Tongue (tissue), 3 donors: ENCODE measurements at places on chromosomes 12 and 14. TPM values are rescaled to one million over a fixed set of nuclear protein-coding genes. Genes with fewer than 3 reads are reported as not detected.

The CLEC14A gene
- 42.2 TPM for total RNA-seq

The NGB gene
- not detected for total RNA-seq

The ITGB7 gene
- total RNA-seq, result 1.2 TPM

The WNT5B gene
- total RNA-seq, result 16.1 TPM

GRCh38 chr12:113462117-113462774 is 9.4 kb downstream of the LHX5 start:
- peak; percentile 86 for DNase-seq

GRCh38 chr12:64687816-64688215 is 71.4 kb downstream of the GNS start:
- DNase-seq, result no peak

DNA sequence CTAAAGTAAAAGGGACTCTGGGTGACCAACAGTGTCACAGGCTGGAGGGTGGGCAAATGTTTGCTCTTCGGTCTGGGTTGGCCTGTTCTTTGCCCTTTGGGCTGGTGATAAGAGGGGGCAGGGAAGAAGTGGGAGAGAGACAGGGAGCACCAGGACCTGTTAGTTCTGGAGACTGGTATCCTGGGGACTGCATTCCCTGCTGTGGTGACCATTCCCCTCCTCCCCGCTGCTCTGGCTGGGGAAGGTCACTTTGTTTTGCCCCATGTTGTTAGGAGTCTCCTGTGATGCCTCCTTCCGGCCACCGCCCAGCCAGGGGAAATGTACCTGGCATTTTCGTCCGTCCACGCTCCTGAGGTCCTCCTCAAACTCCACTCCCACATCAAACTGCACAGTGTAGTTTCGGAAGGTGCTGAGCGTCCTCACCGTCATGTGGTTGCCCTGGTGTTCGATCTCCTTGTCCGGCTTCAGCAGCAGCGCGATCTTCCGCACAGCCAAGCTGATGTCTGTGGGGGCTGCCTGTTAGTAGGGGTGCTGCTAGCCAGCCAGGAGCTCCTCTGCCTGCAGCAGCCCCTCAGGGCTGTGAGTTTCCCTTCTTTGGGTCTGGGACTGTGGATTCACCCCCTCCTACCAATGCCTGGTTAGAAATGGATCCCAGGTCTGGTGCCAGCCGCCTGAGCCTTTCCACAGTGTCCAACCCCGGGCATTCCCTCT is 618 bp downstream of the RBP5 start:
- no peak for DNase-seq

DNA sequence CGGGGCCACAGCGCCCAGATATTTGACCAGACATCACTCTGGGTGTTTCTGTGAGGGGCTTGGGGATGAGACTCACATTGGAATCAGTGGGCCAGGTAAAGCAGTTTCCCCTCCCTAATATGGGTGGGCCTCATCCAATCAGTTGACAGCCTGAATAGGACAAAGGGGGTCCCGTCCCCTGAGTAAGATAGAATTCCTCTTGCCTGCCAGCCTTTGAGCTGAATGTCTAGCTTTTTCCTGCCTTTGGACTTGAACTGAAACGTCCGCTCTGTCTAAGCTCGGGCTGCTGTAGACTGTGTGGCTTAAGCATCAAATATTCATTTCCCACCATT is 88.8 kb upstream of the DIO3 start:
- DNase-seq, result no peak

DNA sequence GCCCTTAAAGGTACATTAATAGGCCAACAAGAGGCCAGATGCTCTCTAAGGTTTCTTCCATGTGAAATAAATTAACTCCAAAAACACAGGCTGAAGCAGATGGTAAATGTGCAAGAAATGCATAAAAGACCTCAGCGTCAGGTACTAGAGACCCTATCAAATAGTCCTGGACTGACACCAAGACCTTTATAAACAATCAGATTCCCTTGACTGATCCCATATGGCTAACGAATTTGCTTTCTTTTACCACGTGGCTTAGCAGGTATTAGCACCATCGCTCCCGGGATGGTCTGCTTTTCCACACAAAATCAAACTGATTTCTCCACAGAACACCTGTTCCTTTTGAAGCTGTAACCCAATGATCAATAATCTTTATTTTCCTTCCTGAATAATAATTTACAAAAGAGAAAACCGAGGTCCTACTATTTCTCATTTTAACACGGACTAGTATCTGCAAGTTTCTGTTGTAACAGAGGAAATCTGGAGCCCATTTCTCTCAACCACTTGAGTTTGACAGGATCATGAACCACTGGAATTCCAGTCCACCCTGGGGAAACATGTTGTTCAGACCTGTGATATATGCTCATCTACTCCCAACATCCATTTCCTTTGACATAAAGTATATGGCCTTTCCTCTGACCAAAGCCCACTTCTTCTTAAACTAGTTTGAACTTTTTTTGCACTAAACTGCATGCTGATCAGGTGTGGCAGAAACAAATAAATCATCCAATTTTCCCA is 48.2 kb upstream of the DAAM1 start:
- no peak for DNase-seq

DNA sequence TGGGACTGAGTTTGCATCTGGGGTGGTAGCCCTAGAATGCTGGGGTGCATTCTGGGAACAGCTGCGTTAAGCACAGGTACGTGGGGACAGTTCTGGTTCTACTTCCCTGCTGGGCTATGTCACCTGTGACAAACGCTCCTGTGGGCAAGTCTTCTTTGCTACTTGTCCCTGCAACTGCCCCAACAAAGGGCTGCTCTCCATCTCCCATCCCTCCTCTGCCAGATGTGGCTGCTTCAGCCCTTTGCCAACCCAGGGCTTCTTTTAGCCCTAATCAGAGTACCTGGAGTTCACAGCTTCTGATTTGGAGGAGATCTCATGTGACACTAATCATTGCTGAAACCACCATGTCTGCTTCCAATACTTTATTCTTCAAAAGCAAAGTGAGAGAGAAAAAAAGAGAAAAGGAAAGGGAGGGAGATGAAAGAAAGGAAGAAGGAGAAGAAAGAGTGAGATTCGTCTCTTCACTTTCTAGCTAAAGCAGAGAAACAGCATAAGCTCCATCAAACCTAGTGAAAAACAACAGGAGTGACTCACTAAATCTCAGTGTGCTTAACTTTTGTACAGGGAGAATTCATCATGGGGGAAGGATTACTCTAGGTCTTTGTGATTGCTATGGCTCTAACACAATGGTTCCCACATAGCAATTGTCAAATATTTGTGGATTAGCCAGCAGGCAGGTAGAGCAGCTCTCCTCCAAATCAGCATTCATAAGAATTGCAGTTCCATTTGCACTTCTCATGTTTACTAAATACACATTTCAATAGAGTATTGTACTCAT is 174.8 kb downstream of the LRIG3 start:
- no peak for DNase-seq
